ENCODE measurements at places on chromosomes 7 and 10. TPM values are rescaled to one million over a fixed set of nuclear protein-coding genes. Genes with fewer than 3 reads are reported as not detected.

- peaks cover 6% of the 10 kb centered on the region for H3K36me3 ChIP-seq
- H3K27ac ChIP-seq = no peak overlapping the region
- DNase-seq = no peak
- no peaks in the 10 kb centered on the region for H3K4me1 ChIP-seq
- no peak overlapping the region for H3K4me3 ChIP-seq
Observed at GRCh38 chr7:128948976-128949760, 11.4 kb downstream of the IRF5 start.

GRCh38 chr10:47260505-47261111 lies 39.4 kb upstream of the GDF10 start:
- H3K36me3 ChIP-seq = no peaks in the 10 kb centered on the region
- no peaks in the 10 kb centered on the region for H3K27me3 ChIP-seq
- H3K4me3 ChIP-seq = no peak overlapping the region

DNA sequence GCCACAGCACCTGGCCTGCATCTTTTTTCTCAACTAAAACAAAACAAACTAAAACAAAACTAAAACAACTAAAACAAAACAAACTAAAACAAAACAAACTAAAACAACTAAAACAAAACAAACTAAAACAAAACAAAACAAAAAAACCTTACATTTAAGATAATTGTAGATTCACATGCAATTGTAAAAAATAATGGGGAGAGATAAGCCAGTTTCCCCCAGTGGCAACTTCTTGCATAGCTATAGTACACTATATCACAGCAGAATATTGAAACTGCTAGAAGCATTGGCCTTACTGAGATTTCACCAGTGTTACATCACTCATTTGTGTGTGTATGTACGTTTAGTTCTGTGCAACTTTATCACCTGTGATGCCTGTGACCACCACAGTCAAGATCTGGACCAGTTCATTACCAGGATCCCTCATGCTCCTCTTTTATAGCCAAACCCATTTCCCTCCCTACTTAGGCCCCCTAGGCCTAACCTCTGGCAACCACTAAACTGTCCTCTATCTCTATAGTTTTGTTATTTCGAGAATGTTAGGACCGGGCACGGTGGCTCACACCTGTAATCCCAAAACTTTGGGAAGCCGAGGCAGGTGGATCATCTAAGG lies 9.3 kb downstream of the FXYD4 start:
- H3K4me1 ChIP-seq = peaks cover 6% of the 10 kb centered on the region
- no peak overlapping the region for H3K4me3 ChIP-seq
- DNase-seq = peak; percentile 40
- H3K27ac ChIP-seq = no peak overlapping the region
- peaks cover 7% of the 10 kb centered on the region for H3K36me3 ChIP-seq

- no peaks in the 10 kb centered on the region for H3K27me3 ChIP-seq
- H3K4me3 ChIP-seq = no peak overlapping the region
- peaks cover 15% of the 10 kb centered on the region for H3K4me1 ChIP-seq
Observed at GRCh38 chr7:100687751-100688300, 6.2 kb downstream of the GIGYF1 start.

- H3K4me1 ChIP-seq = peaks cover 42% of the 10 kb centered on the region
- no peaks in the 10 kb centered on the region for H3K27me3 ChIP-seq
- peak overlapping the region; percentile 66 for H3K4me3 ChIP-seq
- H3K27ac ChIP-seq = peak overlapping the region; percentile 77
Observed at GRCh38 chr7:101814991-101815825, 2.2 kb upstream of the CUX1 start.

DNA sequence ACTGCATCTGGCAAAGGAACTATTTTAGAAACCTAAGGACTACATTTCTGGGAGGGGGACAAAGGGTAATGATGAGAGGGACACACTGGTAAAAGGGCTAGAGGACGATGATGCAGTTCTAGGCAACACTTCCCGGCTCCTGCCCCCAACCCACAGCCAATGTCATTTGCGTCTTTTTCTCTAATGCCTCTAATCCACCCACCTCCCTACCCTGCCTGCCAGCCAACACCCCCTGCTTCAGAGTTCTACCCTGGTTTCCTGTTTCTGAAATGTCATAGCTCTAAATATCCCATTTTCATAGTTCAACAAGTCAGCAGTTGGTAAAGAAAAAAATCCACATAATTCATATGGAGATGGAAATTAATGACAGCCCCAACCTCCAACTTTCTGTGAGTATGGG lies 79.0 kb downstream of the KIAA1549 start:
- no peak for DNase-seq
- no peaks in the 10 kb centered on the region for H3K36me3 ChIP-seq
- H3K4me1 ChIP-seq = no peaks in the 10 kb centered on the region
- H3K27ac ChIP-seq = no peak overlapping the region

- DNase-seq = no peak
- H3K4me3 ChIP-seq = no peak overlapping the region
- H3K4me1 ChIP-seq = no peaks in the 10 kb centered on the region
- no peaks in the 10 kb centered on the region for H3K27me3 ChIP-seq
- no peaks in the 10 kb centered on the region for H3K36me3 ChIP-seq
- no peak overlapping the region for H3K27ac ChIP-seq
Observed at GRCh38 chr10:66684581-66684980, 241.3 kb upstream of the LRRTM3 start.

- no peak overlapping the region for H3K4me3 ChIP-seq
- peaks cover 21% of the 10 kb centered on the region for H3K4me1 ChIP-seq
- no peak overlapping the region for H3K27ac ChIP-seq
- H3K36me3 ChIP-seq = no peaks in the 10 kb centered on the region
Observed at GRCh38 chr7:85000735-85001350, 186.0 kb downstream of the SEMA3D start.

DNA sequence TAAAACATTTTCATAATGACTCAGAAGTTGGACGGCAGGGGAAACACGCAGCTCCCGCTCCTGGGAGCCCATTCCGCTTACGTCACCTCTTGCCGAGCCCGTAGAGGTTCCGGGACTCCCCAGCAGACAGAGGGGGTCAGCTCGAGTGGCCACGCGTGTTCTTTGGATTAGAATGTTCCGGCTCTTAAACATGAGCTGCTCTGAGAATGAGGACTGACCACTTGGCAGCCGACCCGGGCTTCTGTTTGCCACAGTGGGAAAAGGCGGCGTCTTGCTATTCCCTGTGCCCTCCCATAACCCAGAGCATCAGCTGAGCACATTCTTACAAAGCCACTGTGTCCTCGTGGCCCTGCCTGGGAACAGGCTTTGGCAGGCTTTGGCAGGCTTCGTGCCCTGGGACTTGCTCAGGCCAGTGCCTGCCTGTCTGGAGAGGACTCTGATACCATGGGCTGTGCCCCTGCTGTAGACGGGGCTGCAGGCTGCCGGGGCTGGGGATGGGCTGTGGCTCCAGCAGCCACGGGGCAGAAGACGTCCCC lies 40.1 kb downstream of the PFKP start:
- H3K36me3 ChIP-seq = peaks cover 85% of the 10 kb centered on the region
- no peak overlapping the region for H3K27ac ChIP-seq
- no peaks in the 10 kb centered on the region for H3K4me1 ChIP-seq
- DNase-seq = no peak
- H3K4me3 ChIP-seq = no peak overlapping the region
- H3K27me3 ChIP-seq = no peaks in the 10 kb centered on the region

GRCh38 chr10:122499012-122499411 lies 37.7 kb downstream of the HTRA1 start:
- H3K27me3 ChIP-seq = no peaks in the 10 kb centered on the region
- no peak overlapping the region for H3K4me3 ChIP-seq
- no peak for DNase-seq
- H3K4me1 ChIP-seq = peaks cover 9% of the 10 kb centered on the region
- no peaks in the 10 kb centered on the region for H3K36me3 ChIP-seq

GRCh38 chr10:125284875-125285597 lies 124.7 kb upstream of the CTBP2 start:
- peak; percentile 40 for DNase-seq
- no peak overlapping the region for H3K27ac ChIP-seq
- no peak overlapping the region for H3K4me3 ChIP-seq
- H3K36me3 ChIP-seq = no peaks in the 10 kb centered on the region
- H3K27me3 ChIP-seq = no peaks in the 10 kb centered on the region
- no peaks in the 10 kb centered on the region for H3K4me1 ChIP-seq

- no peaks in the 10 kb centered on the region for H3K4me1 ChIP-seq
- H3K27ac ChIP-seq = no peak overlapping the region
- DNase-seq = no peak
- no peaks in the 10 kb centered on the region for H3K36me3 ChIP-seq
- H3K27me3 ChIP-seq = no peaks in the 10 kb centered on the region
- H3K4me3 ChIP-seq = no peak overlapping the region
Observed at GRCh38 chr7:99126921-99127553, 16.9 kb downstream of the SMURF1 start.

GRCh38 chr7:28371846-28372245 lies 40.5 kb upstream of the CREB5 start:
- no peak overlapping the region for H3K4me3 ChIP-seq
- no peak overlapping the region for H3K27ac ChIP-seq
- no peak for DNase-seq
- H3K27me3 ChIP-seq = no peaks in the 10 kb centered on the region

DNA sequence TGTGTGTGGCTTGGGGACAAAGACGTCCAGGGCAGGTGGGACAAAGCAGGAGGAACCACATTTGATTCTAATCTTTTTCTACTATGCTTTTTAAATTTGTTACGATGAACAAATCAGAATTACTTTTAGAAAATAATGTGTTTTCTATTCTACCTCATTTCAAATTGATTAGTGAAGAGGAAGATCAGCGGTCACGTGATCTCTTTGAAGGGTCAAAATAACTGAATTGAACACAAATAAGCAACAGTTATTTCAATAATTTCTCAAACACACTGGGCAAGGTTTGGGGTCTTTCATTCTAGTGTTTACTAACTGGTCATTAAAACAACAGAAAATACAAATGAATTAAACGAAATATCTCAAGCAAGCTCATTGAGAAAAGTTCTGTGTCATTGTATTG lies 773.0 kb upstream of the IGFBP3 start:
- no peak overlapping the region for H3K4me3 ChIP-seq
- no peaks in the 10 kb centered on the region for H3K27me3 ChIP-seq
- no peak for DNase-seq
- H3K4me1 ChIP-seq = no peaks in the 10 kb centered on the region

- H3K27ac ChIP-seq = no peak overlapping the region
- no peaks in the 10 kb centered on the region for H3K36me3 ChIP-seq
- peaks cover 25% of the 10 kb centered on the region for H3K4me1 ChIP-seq
- DNase-seq = no peak
- no peak overlapping the region for H3K4me3 ChIP-seq
Observed at GRCh38 chr10:35274498-35275060, 61.7 kb upstream of the CCNY start.

GRCh38 chr10:74078037-74078436 lies 72.6 kb downstream of the AP3M1 start:
- peaks cover 27% of the 10 kb centered on the region for H3K36me3 ChIP-seq
- H3K27ac ChIP-seq = peak overlapping the region; percentile 90
- DNase-seq = peak; percentile 83
- H3K27me3 ChIP-seq = no peaks in the 10 kb centered on the region

- no peak for DNase-seq
- H3K27me3 ChIP-seq = no peaks in the 10 kb centered on the region
- no peak overlapping the region for H3K27ac ChIP-seq
Observed at GRCh38 chr7:112858838-112859237, 68.6 kb upstream of the TMEM168 start.

DNA sequence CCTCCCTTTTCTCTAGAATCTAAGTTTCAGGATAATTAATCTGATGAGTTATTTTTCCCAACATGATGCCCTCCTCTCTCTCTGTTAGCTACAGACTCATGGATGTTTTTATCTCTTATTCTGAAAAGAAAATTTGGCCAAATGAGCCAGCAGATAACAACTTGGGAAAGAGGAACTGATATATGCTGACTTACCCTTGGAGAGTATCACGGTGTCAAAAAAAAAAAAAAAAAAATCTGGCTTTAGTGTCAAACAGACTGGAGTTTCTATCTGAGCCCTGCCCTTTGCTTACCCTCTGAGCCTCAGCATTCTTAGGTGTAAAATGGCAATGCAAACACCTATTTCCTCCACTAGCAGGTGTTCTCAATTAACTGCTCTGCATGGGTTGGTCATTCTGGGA lies 190.4 kb downstream of the AHR start:
- no peak overlapping the region for H3K27ac ChIP-seq
- H3K27me3 ChIP-seq = no peaks in the 10 kb centered on the region
- H3K4me1 ChIP-seq = no peaks in the 10 kb centered on the region
- H3K36me3 ChIP-seq = no peaks in the 10 kb centered on the region
- no peak overlapping the region for H3K4me3 ChIP-seq
- no peak for DNase-seq

- H3K4me1 ChIP-seq = peaks cover 3% of the 10 kb centered on the region
- H3K4me3 ChIP-seq = peak overlapping the region; percentile 56
- no peak overlapping the region for H3K27ac ChIP-seq
- DNase-seq = peak; percentile 38
Observed at GRCh38 chr7:130493275-130493873, 1.5 kb downstream of the MEST start.

DNA sequence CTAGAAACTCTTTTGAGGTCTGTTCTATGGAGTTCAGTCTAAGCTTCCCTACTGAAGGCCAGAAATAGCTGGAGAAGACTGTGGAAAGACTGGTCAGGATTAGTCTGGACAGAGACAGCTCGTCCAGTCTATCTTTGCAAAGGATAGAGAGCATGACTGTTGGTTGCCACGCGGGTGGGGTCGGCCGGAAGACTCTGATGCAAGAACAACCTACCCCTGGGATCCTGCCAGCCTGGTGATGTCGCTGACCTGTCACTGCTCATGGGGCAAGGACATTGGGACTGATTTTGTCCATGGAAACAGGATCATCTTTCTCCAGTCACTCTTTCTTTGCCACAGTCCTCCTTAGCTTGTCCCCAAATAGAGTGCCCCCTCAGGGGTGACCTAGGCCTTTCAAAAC lies 337.6 kb upstream of the NPSR1 start:
- no peaks in the 10 kb centered on the region for H3K27me3 ChIP-seq
- no peaks in the 10 kb centered on the region for H3K4me1 ChIP-seq
- H3K4me3 ChIP-seq = no peak overlapping the region
- no peaks in the 10 kb centered on the region for H3K36me3 ChIP-seq

Gene IFIT5
- total RNA-seq = 15.8 TPM

Gene TRIM50
- total RNA-seq = not detected

Gene DOCK1
- total RNA-seq = 37.3 TPM

Gene TMEM213
- not detected for total RNA-seq

Gene MMRN2
- total RNA-seq = not detected

Gene FAM200A
- total RNA-seq = 8.4 TPM

Gene FAM149B1
- 10.9 TPM for total RNA-seq

Gene SPDYE11
- total RNA-seq = not detected

Gene ASB10
- total RNA-seq = not detected

Gene GJD4
- not detected for total RNA-seq

Gene OR6B1
- not detected for total RNA-seq

Gene LRRD1
- total RNA-seq = not detected

Data from A673 (cell line).